Aorta (tissue), 5 donors: ENCODE measurements at places on chromosomes 6 and 20.

DNA sequence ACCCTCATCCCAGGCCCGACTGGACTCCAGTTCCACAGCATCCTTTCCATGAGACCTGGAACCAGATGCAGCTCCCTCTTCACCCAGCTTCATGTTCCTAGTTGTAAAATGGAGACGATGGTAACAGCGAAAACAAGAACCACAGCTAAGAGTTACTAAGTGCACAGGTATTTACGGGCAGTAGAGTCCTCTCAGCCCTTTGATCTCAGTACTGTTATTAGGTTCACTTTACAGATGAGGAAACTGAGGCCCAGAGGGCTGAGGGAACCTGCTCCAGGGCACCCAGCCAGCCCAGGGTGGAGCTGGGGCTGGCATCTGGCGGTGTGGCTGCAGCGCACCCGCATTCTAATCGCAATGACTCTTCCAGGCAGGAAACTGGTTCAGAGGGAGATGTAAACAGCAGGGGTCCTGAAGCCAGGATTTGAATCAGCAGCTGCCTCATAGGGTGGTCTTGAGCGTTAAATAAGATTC, 858 bp downstream of the BCAS1 start:
- DNase-seq = no peak

GRCh38 chr20:38680500-38681306, 43.6 kb upstream of the SLC32A1 start:
- no peak for DNase-seq

GRCh38 chr6:134187154-134187553, 130.8 kb downstream of the SGK1 start:
- DNase-seq = no peak

GRCh38 chr6:20006037-20006436, 168.9 kb downstream of the ID4 start:
- no peak for DNase-seq

- DNase-seq = no peak
These were observed 136.0 kb upstream of the AHI1 start for GRCh38 chr6:135633573-135633972.

GRCh38 chr6:157258878-157259277, 64.4 kb downstream of the TMEM242 start:
- DNase-seq = peak; percentile 38

DNA sequence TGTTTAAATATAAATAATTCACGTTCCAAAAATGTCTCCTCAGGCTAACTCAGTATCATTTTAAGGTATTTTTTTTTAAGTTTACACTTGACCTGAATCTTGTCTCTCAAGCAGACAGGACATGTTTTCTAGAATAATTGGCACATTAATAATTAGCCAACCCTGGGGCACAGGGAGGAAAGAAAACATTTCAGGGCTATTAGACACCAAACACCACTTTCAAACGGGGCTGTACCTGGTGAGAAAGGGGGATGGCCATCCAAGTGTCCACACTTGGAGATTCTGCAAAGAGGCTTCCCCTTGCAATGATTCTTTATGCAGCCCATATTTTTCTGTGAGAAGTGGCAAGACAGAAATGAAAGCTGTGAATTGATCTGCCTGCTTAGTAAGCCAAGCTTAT, 560.8 kb downstream of the CD109 start:
- DNase-seq = no peak

GRCh38 chr6:54700158-54700557, 146.4 kb upstream of the FAM83B start:
- DNase-seq = no peak

GRCh38 chr6:153790876-153791473, 248.1 kb upstream of the OPRM1 start:
- DNase-seq = no peak

DNA sequence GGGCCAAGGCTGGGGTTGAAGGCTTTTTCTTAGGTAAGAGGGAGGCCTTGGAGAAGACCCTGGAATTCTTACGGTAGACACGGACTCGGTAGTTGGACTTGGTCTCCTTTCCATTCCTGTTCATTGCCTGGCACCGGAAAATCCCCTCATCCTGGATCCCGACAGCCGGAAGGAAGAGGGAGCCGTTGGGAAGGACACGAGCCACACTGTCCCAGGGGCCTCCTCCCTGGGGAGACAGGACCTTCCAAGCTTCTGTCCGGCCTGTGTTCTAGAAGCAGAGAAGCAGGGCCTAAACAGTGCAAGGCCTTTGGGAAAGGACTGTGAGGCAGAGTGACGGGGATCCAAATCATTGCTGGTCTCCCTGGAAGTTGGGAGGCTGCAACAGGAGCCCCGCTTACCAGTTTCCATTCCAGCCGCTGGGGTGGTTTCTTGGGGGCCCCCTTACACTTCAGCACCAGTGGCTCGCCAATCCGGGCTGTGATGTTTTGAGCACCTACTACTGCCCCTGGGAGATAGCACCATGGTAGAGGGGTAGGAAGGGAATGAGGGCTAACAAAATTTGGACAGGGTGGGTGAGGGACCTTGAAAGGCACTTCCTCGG, 470 bp downstream of the AGER start:
- DNase-seq = no peak

DNA sequence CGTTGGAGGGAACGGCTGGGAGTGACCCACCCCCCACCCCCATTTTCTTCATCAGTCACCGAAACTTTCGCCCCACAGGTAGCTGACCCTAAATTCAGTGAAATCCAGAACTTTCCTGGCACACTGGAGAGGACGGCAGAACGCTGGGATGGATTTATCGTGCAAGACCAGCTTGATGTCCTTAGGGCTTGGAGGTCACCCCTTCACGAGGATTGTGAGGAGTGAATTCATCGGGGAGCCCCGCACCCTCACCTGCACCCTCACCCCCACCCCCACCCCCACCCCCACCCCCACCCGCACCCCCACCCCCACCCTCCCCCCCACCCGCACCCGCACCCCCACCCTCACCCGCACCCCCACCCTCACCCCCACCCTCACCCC, 13.3 kb upstream of the TCFL5 start:
- DNase-seq = no peak

- DNase-seq = no peak
These were observed 135.5 kb downstream of the CDKAL1 start for GRCh38 chr6:20669571-20670314.

DNA sequence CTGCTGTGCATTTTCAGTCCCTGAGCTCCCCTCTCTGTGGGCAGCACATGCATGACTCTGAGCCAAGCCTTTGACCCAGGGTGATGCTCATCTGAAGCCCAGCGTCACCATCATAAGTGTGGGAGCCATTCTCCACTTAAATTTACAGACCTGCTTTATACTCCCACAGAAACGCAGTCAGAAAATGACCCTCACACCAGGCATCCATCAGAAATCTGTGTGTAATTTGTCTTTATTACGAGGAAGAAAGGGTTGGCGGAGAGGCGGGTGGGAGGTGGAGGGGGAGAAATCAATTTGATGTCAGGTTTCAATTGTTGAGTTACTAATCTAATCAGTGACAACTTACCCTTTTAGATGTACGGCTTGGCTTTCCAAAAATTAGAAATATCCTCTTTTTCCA, 353.6 kb downstream of the MAFB start:
- no peak for DNase-seq

DNA sequence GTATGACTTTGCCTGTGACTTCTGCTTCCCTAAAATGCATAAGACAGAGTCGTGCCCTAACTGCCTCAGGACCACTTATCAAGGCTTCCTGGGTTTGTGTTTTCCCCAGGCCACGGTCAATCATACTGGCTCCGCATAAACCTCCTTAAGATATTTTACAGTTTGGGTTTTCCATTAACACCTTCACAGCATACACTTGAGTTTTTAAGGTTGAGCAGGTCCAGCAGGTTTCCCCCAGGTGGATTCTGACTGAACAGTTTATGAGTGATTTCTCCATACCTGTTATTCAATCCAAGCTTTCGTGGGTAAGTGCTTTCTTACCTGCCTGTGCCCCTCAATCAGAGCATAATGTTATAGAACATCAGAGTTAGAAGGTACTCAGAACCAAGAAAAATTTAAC, 39.3 kb downstream of the NINL start:
- DNase-seq = no peak
